Renal pelvis (tissue), 12 donors: ENCODE measurements at places on chromosomes 3 and 15. TPM values are rescaled to one million over a fixed set of nuclear protein-coding genes. Genes with fewer than 3 reads are reported as not detected.

- DNase-seq: no peak
These were observed 329.1 kb upstream of the TPRG1 start for GRCh38 chr3:188842639-188843038.

DNA sequence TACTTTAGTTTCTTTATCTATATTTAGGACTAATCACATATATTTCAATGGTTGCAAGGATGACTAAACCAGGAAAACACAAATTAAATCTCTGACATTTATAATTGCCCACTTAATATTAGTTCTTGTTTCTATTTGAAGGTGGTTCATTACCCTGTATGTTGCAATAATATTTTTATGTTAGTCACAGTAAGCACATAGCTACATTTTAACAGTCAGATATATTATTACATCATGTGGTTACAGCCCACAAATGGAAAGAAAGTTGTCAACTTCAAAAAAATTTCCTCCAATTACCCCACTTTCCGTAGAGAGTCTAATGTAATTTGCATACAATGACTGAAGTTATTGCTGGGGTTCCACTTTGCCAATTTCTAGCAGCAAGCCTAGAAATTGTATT lies 114.6 kb downstream of the TUSC7 start:
- DNase-seq: no peak

GRCh38 chr15:53116169-53116568 lies 326.0 kb upstream of the ONECUT1 start:
- DNase-seq: no peak

Gene CCNDBP1
- 47.0 TPM for polyA plus RNA-seq
